ENCODE measurements at places on chromosomes 7 and 10.

GRCh38 chr7:28149291-28150101 lies 31.1 kb downstream of the JAZF1 start:
- DNase-seq, result no peak

GRCh38 chr7:14762561-14762960 lies 140.0 kb downstream of the DGKB start:
- no peak for DNase-seq

DNA sequence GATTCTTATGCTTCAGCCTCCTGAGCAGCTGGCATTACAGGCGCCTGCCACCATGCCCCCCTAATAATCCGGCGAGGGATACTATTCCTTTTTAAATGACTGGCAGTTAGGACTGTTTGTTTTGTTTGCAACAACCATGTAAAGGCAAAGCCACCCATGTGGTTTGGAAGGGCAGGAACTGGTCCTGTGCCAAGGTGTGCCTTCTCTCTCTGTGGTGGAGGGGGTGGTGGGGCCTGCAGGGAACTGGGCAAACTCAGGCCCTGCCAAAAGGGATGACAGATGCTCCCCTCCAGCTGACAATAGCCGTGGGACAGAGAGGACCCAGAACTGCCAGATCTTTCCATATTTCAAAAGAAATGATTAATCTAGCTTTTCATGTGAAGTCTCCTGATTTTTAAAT lies 23.5 kb upstream of the WAPL start:
- no peak for DNase-seq

DNA sequence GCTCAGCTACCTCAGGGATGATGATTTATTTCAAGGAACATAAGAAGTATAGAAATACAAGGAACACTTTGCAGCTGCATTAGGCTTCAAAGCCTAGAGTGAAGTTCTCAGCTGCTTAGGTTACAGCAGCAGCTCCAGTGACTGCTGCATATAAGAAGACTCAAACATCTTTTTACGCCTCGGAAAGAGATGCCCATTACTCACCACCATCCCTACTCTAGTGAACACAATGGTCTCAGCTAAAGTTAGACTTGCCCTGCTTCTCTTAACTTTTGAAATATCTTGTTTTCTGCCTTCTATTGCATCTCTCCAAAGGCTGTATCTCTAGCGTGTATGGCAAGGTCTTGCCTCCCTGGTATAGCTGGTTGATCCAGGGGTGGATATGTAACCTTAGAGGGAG lies 356.0 kb downstream of the PHF14 start:
- DNase-seq, result no peak

DNA sequence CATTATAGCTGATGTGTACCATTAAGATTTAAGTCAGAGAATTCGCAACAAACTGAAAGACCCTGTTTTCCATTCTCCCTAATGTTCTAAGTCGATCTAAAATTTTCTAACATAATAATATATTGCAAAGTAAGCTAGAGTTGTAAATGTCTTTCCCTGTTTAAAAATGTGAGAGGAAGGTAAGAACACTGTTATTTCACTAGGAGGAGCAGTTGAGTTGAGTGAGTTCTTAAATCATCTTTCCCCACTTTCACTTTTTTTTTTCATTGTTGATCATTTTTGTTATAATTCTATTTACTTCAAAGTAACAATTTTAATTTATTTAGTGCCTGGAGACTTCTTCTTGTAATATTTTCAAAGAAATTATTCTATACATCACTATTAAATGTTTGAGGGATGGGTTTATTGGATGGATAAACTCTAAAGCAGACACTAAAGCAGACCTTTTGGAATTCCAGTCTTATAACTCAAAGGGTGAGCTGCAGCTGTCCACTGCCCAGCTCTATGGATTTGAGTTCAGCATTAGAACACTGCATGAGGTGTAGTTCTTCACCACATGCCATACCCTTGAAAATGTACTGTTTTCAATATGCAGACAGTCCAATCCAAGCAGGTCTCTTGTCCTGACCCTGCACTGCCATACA lies 181.3 kb upstream of the FZD1 start:
- DNase-seq, result no peak

DNA sequence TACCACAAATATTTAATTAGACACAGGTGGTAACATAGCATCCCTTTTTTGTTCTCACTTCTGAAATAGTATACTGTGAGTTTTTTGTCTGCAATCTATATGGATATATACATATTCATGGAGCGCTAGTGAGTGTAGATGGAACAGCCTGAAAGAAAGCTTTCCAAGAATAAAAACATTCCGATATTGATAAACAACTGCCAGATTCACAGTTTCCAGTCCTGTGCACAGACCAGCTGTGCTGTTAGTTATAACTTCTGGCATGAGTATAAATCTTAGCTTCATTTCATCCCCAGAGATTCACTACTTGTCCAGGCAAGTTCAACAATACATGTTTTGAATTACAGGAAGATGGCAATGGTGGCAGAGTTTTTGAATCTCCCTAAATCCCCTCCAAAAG lies 467.1 kb upstream of the STEAP1 start:
- no peak for DNase-seq

GRCh38 chr10:111837985-111838384 lies 345.6 kb downstream of the GPAM start:
- DNase-seq, result no peak

GRCh38 chr10:80380185-80380584 lies 23.6 kb downstream of the DYDC2 start:
- DNase-seq, result no peak

DNA sequence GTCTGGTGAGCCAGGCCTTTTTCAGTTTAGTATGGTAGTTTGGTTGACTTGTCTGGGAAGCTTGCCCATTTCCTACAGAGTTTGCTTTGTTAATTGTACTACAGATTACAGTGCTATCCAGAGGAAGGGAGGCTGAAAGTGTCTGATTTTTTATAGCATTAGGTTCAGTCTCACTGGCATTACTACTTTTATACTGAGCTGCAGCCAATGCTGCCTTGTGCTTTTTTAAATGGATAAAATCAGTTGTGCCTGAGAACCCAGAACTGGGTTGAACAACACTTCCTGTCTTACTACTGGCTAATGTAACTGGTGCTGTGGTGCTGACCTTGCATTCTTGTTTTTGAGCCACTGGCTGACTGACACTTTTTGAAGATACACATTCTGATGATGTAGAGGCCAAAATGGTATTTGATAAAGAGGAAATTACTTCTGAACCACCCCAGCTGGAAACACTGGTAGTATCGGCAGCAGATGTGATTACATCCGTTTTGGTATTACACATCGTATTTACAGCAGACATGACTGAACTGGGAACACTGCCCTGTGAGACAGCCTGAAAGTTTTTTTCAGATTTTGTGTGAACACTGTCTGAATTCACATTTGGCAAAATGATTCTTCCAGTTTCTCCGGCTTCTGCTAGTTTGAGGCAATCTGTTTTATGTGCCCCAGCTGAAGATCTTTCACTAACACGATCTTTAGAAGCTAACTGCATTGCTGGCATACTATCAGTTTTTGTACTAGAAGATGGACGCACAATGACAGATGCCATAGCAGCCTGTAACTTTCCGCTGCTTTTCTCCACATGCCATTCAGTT lies 74.1 kb downstream of the NRBF2 start:
- DNase-seq, result no peak

DNA sequence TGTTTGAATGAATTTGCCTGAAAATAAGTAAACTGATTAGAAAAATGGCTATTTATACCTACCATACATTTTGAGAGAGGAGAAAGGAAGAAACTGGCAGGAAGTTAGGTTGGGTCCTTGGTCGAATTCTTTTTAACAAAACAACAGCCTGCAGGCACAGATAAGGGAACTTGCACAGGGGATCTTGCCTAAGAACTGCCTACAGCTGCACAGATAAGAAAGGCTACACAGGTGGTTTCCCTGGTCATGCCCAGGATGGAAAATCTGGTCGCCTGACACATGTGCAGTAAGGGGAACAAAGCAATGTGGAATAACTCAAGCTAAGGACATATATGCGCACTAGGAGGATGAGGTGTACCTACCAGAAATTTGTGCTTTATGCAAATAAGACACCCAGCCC lies 732.1 kb upstream of the POT1 start:
- no peak for DNase-seq

GRCh38 chr10:49394933-49395740 lies 752 bp downstream of the DRGX start:
- DNase-seq, result no peak

DNA sequence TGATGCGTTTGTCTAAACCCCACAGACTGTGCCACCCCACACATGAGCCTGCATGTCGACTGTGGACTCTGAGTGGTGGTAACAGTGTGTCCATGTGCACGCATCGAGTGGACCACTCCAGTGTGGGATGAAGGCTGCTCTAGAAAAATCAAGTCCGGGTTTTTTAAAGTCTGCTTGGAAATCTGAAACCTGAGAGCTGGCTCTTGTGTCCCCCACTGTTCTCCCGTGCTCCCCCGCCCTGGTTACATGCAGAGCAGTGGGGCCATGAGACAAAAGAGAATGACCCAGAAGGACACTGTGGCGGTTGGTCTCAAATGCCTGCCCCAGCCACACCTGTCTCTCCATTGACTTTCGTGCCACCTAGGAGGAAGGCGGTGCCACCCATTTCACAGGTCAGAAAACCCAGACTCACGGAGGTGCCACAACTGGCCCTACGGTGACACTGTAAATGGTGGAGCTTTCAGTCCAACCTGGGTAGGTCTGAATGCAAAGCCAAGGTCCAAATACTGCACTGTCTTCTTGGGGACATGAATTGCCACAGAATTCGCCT lies 27.3 kb upstream of the PWWP2B start:
- DNase-seq, result no peak

DNA sequence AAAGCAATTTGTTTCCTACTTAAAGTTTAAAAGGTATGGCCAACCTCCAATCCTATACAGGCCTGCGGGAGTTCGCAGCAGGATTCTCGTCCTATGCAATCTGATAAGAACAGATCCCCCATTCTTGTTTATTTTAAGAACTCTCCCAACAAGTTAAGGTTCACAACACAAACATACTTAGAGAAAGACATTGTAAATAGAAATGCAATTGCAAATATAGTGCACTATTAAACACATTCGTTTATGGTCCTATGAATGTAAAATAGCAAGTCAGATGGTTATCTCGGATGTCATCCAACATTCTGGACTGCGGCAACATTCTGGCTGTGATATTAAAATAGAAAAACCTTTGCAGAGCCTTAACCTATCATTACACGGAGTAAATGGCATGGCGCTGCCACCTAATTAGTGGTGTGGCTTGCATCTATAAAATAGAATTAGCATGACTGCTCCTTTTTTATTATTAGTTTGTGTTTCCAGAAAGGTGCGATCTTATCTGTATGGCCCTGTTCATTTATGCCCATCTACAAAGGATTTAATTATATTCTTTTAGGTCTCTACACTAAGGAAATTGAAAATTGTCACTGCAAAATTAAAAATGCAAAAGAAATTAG lies 37.0 kb downstream of the BEND7 start:
- no peak for DNase-seq

DNA sequence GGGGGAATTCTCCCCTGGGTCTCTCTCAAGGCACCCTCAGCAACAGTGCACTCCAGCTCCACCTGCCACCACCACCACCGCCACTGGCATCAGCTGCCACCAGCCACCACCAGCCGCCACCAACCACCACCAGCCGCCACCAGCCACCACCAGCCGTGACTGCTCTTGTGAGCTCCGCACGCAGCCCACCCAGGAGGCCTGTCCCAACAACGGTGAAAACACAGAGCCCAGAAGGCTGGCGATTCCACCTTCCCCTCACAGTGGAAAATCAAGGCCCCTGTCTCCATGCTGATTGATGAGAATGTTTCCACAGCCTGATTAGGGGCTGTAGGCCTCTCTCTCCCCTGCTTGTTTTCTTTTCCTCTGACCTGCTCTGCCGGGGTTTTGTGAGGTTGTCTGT lies 41.1 kb downstream of the COBL start:
- DNase-seq, result no peak

DNA sequence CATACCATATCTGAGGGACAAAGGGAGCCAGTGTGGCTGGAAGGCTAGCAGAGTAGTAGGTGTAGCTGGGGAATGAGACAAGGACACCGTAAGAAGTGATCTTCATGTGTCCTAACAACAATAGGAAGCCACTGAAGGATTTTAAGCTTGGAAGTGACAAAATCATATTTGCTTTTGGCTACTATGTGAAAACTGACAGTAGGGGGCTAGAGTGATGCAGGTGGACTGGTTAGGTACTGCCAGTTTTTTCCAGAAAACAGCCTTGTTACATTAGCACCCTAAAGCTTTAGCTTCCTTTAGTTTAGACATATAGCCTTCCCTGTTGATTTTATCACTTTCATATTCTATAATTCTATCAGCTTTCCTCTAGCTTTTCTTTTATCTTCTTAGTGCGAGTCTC lies 637.1 kb downstream of the ANKRD7 start:
- DNase-seq, result no peak

GRCh38 chr7:118753479-118753878 lies 529.0 kb downstream of the ANKRD7 start:
- peak; percentile 89 for DNase-seq
